Cerebellar nuclear complex (tissue), 1 donor: ENCODE measurements at places on chromosomes 13 and 19.

DNA sequence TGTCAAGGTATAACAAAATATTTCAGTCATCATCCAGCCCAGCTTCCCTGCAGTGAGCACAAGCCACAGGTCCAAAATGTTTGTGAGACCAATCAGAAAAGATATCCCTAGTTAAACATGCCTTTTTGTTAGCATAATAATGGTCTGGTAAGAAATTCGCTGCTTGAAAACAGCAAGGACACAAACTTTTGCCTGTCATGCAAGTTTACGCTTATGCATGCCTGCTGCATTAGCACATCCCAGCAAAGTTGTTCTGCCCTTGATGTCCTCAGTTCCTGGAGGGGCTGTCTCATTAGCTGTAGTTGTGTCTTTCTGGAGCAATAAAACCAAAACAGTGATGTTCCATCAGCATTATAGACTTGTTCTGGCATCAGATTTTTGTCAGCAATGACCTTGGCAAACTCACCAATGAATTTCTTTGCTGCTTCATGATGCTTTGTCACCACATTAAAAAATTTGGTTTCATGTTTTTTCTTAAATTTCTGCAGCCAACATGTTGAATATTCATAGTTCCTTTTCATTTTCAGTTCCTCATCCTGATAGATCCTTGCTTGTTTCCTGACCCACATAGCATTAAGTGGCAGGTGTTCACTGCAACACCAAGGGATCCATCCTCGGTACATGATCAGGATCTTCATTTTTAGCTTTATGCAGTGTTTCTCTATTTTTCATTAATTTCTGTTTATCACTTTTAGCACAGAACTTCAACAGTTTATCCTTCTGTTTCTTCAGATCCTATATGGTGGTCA lies 72.0 kb upstream of the GPR183 start:
- no peak for DNase-seq

DNA sequence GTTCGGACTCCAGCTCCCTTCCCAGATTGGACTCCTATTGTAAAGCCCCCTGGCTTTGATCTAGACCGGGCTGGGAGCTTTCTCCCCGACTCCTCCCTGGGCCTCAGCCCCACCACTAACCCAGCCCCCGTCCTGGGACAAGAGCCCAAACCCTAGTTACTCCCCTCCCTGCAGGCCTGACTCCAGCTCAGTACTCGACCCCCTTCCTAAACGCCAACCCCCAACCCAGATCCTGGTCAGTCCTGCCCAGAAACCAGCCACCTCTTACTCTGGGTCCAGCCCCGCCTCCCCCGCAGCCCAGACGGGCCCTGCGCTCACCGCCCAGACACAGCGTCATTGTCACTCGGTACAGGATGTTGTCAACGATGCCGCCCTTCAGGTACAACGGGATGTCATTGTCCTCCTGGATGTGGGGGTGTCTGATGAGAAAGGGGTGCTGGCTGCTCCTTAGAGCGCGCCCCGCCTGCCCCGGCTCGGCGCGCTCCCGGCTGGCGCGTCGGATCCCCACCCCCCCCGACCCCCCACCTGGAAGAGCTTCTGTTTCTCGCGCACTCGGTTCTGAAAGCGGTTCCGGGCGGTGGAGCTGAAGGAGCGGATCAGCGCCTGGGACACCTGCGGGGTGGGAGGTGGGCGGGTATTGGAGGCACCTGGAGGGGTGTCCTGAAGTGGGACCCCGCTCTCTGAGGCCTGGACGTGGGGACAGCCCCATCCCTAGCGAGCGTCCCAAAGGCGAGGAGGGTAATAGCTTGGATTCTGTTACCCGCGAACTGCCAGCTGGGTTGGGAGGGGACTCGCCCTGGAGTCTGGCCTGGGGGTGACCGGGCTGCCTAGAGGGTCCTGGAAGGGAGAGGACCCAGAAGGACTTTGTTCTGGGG lies 866 bp downstream of the COX7A1 start:
- DNase-seq, result no peak

DNA sequence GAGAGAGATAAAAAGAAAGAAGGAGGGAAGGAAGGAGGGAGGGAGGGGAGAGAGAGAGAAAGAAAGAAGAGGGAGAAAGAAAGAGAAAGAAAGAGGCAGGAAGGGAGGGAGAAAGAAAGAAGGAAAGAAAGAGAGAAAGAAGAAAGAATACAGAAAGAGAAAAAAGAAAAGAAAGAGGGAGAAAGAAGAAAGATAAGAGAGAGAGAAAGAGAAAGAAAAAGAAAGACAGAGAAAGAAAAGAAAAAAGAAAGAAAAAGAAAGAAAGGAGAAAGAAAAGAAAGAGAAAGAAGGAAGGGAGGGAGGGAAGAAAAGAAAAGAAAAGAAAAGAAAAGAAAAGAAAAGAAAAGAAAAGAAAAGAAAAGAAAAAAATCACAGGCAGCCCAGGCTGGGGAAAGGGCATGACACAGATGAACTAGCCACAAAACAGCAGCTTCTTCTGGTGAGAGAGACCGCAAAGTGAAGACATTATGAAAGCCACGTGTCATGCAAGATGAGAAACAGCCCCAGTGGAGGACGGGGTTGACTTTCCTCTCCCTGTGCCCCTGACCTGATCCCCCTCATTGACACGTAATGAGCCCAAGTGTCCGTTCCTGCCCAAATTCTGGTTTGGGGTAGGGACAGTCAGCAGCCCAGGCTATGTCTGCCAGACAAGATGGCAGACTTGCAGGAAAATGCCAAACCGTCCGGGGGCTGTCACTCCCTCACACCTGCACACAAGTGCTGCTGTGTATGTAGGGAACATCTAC lies 102.1 kb downstream of the INSR start:
- no peak for DNase-seq

DNA sequence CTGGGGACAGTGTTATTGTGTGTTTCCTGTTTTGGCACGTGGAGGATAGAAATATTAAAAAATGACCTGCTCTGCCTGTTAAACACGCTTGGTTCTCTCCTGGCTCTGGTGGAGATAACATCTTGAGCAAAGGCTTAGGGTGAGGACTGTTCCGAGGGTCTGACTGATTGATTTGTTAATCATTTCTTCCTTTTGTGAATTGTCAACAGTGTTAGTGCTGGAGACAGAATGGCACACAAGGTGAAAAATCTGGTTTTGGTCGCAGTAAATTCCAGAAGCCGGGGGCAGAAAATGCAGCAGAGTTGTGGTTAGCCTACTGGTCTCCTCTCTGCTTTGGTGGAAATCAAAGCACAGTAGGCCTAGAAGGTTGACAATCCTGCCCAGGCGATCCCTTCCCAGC lies 163.6 kb downstream of the FGF9 start:
- DNase-seq, result no peak

- DNase-seq, result no peak
Measured at GRCh38 chr19:9995084-9995483, 15.2 kb downstream of the COL5A3 start.

- DNase-seq, result no peak
Measured at GRCh38 chr13:40981361-40981760, 37.8 kb downstream of the ELF1 start.

DNA sequence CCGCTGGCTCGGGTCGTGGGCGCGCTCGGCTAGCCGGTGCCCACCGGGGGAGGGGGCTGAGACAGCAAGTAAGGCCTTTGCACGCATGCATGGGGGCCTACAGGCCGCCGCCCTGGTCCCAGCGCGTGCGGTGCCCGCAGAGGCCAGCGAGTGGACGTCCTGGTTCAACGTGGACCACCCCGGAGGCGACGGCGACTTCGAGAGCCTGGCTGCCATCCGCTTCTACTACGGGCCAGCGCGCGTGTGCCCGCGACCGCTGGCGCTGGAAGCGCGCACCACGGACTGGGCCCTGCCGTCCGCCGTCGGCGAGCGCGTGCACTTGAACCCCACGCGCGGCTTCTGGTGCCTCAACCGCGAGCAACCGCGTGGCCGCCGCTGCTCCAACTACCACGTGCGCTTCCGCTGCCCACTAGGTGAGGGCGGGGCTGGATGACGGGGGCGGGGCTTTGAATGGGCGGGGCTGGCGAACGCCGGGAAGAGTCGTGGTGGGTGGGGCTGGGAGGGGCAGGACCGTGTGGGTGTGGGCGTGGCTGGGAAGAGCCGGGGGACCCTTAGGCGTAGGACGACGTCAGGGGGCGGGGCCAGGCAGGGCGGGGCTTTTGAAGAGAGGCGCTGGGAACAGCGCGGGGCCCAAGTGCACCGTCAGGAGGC lies 2.1 kb downstream of the CILP2 start:
- no peak for DNase-seq

- DNase-seq, result no peak
Measured at GRCh38 chr13:61727767-61728166, 312.1 kb upstream of the PCDH20 start.

DNA sequence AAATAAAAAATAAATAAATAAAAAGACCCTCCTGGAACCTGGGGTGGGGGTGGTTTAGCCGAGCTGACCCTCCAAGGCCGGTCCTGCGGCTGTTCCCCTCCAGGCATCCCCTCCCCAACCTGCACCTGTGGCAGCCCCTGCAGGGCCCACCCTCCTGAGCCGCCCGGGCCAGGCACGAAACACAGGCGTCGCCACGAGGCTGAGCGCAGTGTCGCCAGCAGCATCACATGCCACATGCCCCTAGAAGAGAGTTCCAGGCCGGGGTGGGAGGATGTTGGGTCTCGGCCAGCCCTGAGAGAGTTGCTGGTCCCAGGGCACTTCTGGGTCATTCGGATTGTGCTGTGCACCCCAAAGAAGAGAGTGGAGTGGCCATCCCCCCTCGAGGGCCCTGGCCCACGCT lies 82.0 kb downstream of the KDM4B start:
- no peak for DNase-seq

DNA sequence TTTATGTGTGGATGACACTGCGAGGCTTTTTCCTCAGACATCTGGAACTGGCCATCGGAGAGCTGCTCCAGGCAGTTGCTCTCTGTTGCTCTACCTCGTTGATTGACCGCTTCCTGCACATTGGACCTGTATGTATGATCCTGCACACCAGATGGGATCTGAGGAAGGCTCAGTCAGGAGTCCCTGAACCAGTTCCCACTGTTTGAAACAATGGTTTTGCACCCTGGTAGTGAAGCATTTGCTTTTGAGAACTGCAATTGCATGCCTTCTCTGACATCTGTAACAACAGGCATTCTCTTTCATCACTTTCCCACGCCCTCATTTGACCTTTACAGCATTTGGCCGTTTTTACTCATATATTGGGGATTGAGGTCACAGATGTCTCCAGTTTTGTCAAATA lies 61.1 kb upstream of the NPAS1 start:
- no peak for DNase-seq

GRCh38 chr13:42356184-42356575 lies 84.2 kb downstream of the AKAP11 start:
- DNase-seq, result no peak

DNA sequence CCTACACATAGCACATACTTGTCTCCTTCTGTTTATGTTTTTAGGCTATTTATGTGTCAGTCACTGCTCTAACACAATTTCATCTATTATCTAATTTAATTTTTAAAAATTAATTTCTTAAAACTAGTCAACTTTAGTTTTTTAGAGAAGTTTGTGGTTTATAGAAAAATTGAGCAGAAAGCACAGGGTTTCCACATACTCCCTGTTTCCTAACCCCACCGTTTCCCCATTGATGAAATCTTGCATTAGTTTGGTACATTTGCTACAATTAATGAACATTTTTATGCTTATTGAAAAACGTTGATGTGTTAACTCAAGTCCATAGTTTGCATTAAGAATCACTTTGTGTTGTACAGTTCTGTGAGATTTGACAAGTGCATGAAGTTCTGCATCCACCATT lies 53.5 kb downstream of the TNFSF13B start:
- DNase-seq, result no peak

DNA sequence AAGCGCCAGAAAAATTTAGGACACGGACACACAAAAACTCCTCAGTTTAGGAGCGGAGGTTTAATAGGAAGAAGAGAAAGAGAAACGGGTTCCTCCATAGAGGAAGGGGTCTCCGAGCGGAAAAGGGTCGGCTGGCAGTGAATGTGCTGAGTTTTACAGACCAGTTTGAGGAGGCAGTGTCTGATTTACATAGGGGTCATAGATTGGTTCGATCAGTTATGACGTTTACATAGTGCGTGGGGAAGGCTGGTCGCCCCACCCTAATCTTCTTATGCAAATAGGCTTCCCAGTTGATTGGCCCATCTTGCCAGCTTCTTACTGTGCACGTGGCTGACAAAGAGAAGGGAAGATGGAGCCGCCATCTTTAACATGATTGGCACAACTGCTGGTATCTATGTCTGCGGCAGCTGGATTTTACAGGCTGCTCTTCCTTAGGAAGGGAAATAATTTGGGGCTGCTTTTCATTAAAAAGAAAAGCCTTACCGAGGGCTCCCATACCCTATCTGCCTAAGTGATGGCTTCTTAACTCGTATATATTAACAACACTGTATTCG lies 1.2 kb upstream of the ZNF225 start:
- DNase-seq, result no peak

- DNase-seq, result no peak
Measured at GRCh38 chr13:59906413-59907049, 257.2 kb downstream of the DIAPH3 start.

DNA sequence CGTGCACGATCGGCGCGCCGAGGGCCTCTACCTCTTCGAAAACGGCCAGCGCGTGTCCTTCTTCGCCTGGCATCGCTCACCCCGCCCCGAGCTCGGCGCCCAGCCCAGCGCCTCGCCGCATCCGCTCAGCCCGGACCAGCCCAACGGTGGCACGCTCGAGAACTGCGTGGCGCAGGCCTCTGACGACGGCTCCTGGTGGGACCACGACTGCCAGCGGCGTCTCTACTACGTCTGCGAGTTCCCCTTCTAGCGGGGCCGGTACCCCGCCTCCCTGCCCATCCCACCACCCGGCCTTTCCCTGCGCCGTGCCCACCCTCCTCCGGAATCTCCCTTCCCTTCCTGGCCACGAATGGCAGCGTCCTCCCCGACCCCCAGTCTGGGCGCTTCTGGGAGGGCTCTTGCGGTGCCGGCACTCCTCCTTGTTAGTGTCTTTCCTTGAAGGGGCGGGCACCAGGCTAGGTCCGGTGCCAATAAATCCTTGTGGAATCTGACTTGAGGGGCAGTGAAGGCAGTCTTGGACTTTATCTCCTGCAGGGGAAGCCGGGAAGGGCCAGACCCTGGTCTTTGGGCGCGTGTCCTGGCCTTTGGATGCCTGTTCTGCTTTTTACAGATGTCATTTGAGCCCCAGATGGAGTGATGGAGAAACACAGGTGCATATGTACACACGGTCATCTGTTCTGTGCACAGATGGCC lies 2.2 kb downstream of the CLEC11A start:
- DNase-seq, result no peak

DNA sequence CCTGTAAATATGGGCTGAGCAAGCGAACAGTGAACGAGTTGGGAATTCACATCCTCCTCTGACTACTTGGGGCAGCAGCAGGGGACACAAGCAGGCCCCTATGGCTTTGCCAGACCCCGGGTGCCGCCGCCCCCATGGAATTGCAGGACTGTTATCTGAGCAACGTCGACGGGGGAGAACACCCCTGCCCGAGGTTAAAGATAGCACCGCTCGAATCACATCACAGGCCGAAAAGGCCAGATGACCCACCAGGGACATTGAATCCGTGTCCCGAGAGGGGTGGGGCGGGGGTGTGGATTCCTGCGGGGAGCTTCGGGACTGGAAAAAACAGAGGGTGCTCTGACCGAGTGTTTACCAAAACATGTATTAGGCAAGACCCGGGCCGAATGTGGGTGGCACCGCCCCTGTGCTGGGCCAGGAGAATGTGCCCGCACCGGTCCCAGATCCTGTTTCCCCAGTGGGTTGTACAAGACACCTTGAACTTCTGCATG lies 9.1 kb downstream of the FEM1A start:
- DNase-seq, result no peak

GRCh38 chr13:95956589-95957148 lies 96.5 kb downstream of the UGGT2 start:
- DNase-seq, result no peak

GRCh38 chr13:112728375-112729126 lies 38.7 kb downstream of the ATP11A start:
- no peak for DNase-seq
